Stimulated activated CD8-positive, alpha-beta memory T cell treated with anti-CD3 and anti-CD28 coated beads, Interleukin-4, amount 100 ng/mL, for 1 hour (primary cell): ENCODE measurements at places on chromosomes 12 and 14.

GRCh38 chr12:32548691-32549281 lies 130.3 kb upstream of the DNM1L start:
- no peak for DNase-seq

DNA sequence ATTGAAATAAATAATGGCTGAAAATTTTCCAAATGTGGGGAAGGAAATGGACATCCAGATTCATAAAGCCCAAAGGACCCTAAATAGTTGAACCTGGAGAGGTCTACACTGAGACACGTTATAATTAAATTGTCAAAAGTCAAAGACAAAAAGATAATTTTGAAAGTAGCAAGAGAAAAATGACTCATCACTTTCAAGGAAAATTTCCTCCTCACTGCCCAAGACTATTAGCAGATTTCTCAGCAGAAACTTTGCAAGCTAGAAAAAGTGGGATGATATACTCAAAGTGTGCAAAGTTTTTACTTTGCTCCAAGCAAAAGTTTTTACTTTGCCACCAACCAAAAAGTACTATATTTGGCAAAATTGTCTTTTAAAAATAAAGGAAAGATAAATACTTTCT lies 15.9 kb upstream of the KRT83 start:
- DNase-seq = no peak

DNA sequence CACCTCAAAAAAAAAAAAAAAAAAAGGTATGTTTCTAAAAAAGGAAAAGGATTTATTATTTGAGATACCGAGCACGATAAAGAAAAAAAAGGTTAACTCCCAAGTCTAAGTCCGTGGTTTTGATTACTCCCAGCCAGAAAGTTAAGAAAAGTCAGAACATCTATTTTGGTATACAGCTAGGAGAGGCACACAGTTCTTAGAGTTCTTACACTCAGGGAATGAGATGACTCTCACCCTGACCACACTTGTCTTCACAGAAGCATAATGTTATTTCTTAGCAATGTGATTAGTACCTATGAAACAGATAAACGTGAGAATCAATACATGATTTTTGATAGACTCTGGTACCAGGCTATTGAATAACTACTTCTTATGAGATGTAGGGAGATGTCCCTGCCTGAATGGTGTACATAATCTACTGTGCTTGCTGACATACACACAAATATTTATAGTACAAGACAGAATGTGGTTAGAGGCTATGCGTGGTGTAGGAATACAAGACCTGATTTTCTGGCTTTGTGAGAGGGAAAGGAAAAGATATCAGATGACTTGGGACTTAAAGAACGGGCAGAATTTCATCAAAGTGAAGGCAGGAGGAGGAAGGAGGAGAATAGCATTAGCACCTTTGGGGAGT lies 31.6 kb downstream of the LIMA1 start:
- DNase-seq = no peak

DNA sequence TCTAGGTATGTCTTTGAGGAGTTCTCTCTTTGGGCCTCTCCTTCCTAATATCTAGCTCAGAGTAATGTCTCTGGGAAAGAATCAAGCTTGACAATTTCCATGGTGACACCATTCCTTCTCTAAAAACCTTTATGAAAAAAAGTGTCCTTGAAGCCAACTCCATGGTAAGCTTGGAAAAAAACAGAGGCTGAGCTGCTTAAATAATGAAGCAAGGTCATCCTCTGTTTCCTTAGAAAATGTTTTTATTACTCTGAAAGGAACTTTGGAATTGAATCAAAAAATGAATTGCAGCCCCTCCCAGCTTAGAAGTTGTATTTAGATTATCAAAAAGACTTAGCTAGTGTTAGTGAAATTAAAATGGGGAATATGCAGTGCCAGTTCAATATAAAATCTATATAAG lies 166.1 kb upstream of the KITLG start:
- no peak for DNase-seq

DNA sequence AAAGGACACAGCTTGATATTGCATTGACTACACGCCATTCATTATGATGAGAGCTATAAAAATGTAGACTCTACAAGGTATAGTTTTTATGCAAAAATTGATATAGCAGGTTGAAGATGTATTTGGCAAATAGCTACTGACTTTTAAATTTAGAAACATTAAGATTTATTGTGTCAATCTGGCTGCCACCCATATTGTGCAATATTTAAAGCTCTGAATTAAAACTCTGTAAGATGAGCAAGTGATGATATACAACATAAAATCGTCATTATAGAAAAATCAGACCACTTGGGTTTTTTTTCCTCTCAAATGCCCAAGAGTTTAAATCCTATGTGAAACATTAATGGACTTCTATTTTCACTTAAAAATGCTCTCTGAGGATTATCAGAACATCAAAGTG lies 36.8 kb upstream of the E2F7 start:
- DNase-seq = no peak

DNA sequence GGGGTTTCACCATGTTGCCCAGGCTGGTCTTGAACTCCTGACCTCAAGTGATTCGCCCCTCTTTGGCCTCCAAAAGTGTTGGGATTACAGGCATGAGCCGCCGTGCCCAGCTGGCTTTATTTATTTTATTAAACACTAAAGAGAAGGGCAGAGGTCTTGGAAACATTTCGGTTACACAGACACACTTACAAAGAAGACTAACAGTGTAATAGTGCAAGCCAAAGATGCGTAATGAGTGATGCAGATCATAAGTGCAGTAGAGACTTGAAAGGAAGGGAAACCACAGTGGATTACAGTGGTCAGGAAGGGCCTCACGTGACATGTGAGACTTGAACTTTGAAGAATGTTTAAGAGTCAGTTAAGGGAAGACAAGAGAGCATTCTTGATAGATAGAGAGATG lies 33.9 kb upstream of the CDK17 start:
- DNase-seq = peak; percentile 35

- DNase-seq = no peak
Observed at GRCh38 chr14:59836116-59836515, 34.5 kb downstream of the RTN1 start.

DNA sequence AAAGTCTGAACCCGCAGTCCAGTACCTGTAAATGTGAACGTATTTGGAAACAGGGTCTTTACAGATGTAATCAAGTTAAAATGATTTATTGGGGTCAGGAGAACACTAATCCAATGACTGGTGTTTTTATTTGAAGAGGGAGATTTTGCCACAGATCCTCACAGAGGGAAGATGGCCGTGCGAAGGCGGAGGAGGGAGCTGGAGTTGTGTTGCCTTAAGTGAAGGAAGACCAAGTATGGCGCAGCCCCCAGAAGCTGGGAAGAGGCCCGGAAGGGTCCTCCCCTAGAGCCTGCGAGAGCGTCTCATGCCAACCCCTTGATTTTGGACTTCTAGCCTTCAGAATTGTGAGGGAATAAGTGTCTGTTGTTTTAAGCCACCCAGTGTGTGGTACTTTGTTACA lies 102.8 kb upstream of the NUDT4 start:
- DNase-seq = no peak

GRCh38 chr12:47534695-47535094 lies 171.1 kb downstream of the RPAP3 start:
- no peak for DNase-seq

- no peak for DNase-seq
Observed at GRCh38 chr12:31965090-31965489, 5.9 kb downstream of the RESF1 start.

DNA sequence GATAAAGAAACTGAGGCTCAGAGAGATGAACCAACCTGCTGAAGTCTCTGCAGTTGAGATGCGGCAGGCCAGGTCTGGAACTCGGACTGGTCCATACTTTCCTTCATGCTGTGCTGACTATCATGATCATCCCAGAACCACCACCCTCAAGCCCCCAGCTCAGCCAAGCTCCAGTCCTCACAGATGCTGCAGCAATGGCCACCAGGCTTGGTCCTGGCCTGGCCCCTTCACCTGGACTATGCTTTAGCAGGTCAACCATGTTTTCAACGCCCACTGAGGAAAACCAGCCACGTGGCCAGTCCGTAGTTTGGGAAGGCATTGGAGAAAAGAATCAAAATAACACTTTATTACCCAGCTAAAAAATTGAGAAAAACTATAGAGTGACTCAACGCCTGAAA lies 1.4 kb downstream of the GPR68 start:
- DNase-seq = no peak

DNA sequence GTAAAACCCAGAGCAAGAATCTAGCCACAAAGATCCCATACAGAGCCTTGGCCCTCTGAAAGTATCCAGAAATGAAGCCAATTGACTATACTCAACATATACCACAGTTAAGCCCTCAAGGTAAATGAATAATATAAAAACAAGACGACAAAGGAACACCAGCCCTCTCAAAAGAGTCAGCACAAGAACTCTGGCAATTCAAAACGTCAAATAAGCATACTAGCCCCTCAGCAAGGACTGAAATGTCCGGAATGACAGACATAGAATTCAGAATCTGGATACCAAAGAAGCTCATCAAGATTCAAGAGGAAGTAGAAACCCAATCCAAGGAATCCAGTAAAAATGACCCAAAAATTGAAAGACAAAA lies 49.9 kb downstream of the GTF2A1 start:
- DNase-seq = no peak

DNA sequence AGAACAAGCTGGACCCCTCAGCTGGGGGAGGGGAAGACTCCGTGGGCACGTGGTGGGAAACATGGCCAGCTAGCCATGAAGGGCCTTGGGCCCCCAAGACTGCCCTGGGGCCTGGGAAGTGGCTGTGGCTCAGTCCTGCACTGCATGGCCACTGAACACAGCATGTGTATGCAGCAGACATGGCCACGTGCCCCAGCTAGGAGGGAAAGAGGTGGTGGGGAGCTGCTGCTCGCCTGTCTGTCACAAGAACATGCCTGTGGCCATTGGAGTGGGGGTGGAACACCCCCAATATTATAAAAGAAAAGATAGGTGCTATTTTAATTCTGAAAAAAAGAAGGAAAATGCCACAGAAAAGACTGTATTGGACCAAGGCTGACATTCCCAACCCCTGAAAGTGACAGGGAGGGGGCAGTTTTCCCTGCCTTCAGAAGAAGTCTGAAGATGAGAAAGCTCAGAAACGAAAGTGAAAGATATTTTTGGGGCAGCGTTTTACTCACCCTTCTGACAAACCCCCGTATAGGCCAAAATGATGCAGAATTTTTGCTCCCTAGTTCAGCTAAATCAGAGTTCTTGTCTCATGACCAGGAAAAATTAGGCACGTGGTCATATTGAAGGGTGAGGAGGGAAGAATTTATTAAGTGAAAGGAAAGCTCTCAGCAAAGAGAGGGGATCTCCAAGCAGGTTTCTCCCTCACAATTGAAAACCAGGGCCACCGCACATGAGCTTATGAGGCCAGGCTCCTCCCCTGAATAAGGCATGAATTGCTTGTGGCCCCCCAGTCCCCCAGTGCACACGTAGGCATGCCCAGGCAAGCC lies 35.2 kb upstream of the PCNX1 start:
- DNase-seq = no peak

DNA sequence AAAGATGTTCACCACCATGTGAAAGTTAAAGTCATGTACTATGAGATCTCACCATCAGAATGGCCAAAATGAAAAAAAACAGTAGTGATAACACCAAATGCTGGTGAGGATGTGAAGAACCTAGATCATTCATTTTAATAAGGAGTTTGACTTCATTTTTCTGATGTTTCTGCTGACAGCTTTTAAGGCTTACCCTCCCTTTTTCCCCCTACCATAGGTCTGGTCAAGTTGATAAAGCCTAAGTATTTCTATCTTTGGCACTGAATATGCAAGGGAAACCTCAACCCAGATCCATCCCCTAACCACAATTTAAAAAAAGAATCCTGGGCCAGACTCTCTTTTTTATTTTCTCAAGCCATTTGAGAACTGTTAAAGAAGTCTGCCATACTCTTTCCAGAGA lies 689.6 kb upstream of the FOXG1 start:
- no peak for DNase-seq

DNA sequence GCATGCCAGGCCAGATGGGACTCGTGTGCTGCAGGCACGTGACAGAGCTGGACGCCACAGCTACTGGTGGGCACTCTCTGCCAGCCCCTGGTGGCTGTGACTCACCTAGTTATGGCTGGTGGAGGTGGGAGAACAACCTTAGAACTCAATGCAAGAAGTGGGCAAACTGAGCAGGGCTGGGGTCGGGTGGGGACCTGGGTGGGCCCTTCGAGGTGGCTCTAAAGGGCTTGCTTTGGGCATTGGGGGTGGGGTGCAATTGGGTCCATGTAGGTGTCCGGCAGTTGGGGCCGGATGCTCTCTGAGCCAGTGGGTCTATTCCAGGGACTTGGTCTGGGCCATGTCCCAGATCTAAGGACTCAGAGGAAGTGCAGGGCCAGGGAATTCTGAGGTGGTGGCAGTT lies 5.1 kb upstream of the SERPINA12 start:
- no peak for DNase-seq

GRCh38 chr14:86574778-86575129 lies 1044.8 kb downstream of the FLRT2 start:
- no peak for DNase-seq

DNA sequence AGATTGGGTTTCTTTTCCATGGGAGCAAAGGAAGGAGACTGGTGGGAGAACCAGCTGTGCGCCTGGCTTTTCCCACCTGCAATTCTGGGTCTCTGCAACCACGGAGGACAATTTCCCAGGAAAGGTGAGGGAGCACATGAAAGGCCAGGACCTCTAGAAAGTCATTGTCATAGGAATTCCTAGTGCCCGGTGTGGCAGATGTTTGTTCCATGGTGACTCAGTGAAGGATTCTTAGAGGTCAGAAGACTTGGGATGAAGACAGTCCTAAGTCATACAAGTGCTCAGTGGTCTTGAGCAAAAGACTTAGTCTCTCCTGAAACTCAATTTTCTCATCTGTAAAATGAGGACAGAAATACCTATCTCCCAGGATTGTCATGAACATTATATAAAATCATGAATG lies 51.3 kb downstream of the KCNA5 start:
- DNase-seq = no peak

DNA sequence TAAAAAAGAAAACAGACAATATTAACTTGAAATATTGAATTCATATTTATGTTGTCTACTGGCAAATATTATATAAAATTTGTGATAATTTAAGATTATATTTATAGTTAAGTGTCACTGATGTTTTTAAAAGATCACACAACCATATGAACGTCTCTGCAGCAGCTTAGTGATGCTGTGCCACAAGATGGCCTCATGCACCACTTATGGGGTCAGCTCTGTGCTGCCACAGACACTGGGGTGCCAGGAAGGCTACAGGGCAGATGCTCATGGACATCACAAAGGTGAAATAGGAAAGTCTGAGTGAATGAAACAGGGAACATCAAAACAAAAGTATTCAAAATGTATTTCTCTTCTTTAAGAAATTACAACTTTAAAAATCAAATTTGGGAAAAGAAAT lies 13.1 kb downstream of the ATXN3 start:
- no peak for DNase-seq

GRCh38 chr12:7264538-7264937 lies 39.3 kb upstream of the ACSM4 start:
- no peak for DNase-seq

GRCh38 chr14:47863441-47863840 lies 188.0 kb upstream of the MDGA2 start:
- no peak for DNase-seq
